Activated T-cell treated with anti-CD3 and anti-CD28 coated beads, Interleukin-2, amount 50 U/mL, for 1 hour (primary cell): ENCODE measurements at places on chromosomes 12 and 14.

GRCh38 chr12:42143452-42144157 lies 1.1 kb downstream of the GXYLT1 start:
- DNase-seq = no peak

DNA sequence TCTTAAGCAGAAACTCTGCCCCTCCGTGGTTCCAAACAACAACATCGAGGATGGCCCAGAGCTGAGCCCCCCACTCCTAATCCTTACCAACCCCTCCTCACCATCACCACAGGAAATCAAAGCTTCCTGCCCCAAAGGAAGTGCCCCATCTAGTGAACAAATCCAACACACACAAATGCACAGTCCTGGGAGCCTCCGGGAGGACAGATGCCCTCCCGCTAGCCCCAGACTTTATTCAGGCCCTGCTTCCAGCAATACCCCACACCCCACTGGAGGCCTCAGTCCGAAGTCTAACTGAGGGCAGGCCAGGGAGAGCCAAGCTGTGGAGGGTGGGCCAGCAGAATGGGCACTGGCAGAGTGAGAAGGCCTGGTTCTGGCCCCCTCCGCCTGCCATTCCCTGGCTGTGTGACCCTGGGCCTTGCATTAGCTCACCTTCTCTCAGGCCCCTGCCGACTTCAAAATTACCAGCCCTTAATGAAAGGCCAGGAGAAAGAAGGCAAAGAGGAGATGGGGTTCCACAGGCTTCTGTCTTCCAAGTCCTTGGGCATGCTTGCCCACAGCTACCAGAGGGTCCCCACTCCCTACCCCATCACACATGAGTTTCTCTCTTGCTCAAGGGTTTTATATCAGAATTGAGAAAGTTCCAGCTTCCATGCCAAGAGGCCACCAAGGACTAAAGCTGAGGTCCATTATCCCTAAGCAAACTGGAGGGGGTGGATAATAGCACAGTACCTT lies 2.3 kb downstream of the HDAC7 start:
- no peak for DNase-seq

DNA sequence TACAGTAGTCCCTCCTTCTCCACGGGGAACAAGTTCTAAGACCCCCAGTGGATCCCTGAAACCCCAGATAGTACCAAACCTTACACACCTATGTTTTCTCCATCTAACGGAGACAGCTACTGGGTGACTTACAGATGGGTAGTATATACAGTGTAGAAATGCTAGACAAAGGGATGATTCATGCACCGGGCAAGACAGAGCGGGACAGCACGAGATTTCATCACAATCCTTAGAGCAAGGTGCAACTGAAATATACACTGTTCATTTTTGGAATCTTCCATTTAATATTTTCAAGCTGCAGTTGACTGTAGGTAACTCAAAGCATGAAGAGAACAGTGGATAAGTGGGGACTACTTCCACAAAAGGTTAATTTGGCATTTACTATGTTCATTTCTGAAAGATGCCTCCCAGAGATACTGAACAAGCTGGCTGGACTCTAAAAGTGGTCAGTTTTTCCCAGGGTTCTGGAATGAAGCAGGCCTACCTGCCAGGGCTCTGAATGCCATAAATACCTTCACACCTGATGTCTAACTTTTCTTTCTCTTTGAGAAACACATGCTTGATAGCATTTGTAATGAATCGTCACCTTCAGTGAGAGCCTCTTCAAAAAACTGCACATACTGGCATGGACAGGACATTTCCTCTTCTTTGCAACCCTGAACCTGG lies 127.7 kb upstream of the FOXN3 start:
- DNase-seq = no peak

- no peak for DNase-seq
These were observed 1.3 kb downstream of the KRT78 start for GRCh38 chr12:52847335-52848102.

DNA sequence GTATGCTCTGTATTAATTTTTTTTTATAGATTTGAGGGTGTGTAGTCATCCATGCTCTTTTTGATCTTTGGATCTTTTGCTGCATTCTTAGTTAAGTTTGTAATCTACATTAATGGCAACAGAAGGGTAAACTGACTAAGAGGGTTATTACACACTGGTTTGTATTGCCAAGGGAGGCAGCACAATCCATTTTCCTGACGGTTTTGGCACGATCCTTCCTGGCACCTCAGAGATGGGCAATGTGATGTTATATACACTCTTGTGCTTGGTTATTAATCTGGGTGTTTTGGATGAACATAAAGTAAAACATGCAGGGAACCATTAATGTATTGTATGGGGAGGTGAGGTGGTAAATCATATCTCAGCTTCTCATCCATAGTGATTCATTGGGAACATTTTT lies 98.8 kb upstream of the SLC38A2 start:
- no peak for DNase-seq

GRCh38 chr14:104107611-104108569 lies 22.4 kb downstream of the ASPG start:
- no peak for DNase-seq

- no peak for DNase-seq
These were observed 65.1 kb downstream of the SIX6 start for GRCh38 chr14:60573943-60574495.

GRCh38 chr12:104952816-104953215 lies 5.3 kb downstream of the SLC41A2 start:
- DNase-seq = no peak

- no peak for DNase-seq
These were observed 49.7 kb downstream of the CKB start for GRCh38 chr14:103472939-103473338.

DNA sequence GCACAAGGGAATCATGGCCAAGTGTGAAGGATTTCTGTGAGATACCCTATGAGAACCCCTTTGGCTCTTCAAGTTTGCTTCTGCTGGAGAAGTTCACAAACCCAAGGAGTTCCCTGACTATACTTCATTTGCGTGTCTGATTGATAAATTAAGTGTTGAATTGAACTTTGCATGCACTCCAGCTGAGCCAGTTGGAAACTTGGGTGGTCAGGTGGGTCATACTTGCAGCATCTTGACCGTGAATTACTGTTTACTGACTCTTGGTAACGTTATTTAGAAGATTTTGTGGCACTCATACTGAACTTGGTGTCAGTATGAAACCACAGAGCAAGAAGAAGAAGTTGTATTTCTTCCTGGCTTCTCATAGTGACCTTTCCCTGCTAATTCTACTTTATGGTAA lies 77.5 kb downstream of the TGFB3 start:
- DNase-seq = no peak

- DNase-seq = no peak
These were observed 27.2 kb downstream of the ELK3 start for GRCh38 chr12:96221391-96221790.

DNA sequence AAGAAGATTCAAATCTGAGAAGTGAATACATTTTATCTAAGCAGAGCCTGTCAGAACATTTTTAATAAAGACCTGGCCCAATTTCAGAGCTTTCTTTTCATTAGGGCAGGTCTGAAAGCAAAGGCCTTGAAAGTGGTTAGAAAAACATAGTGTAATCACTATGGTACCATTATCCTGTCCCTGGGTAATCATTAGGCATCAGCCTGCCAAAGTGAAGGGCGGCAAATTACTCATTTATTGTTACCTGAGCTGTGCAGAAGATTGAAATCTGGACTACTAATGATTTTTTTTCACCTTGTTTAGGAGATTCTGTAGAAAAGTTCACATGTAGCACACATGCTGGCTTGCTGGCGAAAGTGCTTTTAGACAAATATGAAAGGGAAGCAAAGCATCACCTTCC lies 92.6 kb upstream of the PRKD1 start:
- no peak for DNase-seq

GRCh38 chr12:89212339-89212771 lies 139.9 kb downstream of the DUSP6 start:
- DNase-seq = no peak

GRCh38 chr12:87939182-87939581 lies 90.0 kb downstream of the C12orf50 start:
- no peak for DNase-seq

GRCh38 chr12:131230340-131231031 lies 276.8 kb downstream of the ADGRD1 start:
- DNase-seq = no peak

DNA sequence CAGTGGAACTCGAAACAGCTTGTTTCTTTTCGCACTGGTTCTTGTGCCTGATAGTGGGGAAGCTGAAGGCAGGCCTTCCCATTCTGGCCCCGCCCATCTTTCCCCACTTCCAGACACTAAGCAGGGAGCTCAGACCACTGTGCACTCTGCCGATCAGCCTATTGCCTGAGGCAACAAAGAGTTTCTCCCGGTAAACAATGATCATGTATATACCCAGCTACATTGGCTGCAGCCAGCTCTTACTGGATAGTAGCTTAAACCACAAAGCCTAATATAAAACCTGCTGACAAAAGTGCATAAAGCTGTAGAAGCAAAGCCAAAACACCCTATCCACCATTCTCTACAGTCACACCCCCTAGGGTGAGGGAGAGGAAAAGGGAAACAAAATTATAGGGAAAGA lies 24.7 kb upstream of the GLIPR1 start:
- no peak for DNase-seq

- DNase-seq = no peak
These were observed 6.0 kb upstream of the TEX52 start for GRCh38 chr12:2862876-2863275.

DNA sequence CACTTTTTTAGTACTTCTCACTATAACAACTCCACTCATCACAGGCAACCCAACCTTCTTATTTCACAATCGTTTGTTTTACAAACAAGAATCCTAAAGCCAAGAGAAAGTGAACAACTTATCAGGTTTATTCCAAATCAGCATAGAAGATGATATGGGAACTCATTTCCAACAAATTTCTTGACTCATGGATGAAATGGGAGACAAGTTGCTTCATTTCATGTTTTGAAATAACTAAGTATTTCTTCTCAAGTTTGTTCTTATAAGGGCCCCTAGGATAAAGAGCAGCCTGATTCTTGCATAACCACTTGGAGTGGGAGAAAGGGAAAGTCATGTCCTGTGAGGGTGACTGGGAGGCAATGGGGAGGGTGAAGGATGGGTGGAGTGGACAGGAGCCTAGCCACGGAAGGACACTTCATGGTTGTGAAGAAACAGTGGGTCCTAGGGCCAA lies 168.3 kb downstream of the DUSP6 start:
- DNase-seq = no peak

- DNase-seq = peak; percentile 67
These were observed 108.7 kb upstream of the CCND2 start for GRCh38 chr12:4164559-4165558.

DNA sequence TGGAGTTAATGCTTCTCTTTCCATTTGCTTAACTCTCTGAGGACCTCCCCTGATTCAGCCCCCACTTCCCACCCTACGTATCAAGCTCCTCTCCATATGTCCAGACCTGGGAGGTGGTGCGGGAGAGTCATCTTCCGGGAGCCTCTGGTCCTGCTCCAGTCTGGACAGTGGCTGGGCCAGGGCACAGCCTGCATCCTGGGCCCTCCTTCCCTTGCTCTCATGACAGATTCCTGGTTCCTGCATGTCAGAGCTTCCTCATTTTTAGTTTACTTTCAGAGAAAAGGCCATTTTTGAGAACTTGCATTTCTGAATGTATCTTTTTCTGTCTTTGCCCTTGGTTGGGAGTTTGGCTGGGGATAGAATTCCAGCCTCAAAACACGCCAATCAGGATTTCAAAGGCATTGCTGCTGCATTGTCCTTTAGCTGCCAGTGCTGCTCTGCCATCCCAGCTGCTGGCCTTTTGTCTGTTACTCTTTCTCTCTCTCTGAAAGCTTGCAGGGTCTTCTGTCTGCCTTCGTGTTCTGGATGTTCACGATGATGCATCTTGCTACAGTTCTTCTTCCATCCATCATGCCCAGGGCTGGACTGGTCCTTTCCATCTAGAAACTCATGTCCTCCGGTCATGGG lies 54.7 kb downstream of the SLC6A12 start:
- DNase-seq = no peak

DNA sequence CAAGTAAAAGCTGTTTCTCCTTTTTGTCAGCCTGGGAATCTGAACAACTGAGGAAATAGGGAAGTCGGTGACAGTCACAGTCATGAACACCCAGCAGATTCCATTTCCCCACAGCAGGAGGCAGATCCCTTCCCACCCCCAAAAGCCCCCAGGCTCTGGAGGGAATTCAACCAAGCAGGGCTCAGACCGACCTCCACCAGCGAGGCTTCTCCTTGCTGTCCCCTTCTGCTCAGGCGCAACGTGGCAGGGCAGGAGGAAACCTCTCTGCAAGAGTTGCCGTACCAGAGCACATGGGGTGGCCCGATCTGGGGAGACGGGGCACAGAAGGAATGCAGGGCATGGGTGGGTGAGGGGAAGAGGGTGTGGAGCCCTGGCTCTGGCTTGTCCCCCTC lies 319 bp downstream of the GALNT6 start:
- no peak for DNase-seq

- DNase-seq = no peak
These were observed 477.7 kb upstream of the SYT1 start for GRCh38 chr12:78386871-78387270.

DNA sequence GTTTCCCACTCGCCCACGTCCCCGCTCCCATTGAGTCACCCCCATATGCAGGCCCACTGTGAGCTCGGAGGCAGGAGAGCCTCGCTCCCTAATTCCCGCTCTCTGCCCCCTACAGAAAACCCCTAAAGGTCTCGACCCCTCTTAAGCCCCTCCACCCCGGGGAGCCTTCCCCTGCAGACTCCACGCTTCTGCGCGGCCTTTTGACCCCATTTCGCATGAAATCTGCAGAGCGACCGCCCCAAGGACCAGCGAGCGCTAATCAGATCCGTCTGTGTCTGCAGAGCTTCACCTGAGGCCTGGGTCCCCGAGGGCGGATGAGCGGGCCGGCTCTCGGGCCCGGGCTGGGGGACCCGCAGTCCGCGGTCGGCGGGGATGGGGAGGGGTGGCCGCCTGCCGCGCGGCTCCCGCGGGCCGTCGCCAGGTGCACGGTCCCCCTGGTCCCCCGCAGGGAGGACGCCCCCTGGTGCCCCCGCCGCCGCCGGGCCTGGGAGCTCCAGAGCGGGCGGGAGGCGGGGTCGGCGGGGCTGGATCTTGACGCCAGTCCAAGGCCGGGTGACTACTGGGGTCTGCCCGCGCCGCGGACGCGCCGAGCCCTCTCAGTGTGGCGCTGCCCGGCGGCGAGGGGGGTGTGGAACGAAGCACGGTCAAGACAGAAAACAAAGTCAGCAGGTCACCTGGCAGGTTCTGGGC lies 10.1 kb downstream of the BMP4 start:
- no peak for DNase-seq

GRCh38 chr12:91937009-91937408 lies 208.6 kb downstream of the BTG1 start:
- no peak for DNase-seq

DNA sequence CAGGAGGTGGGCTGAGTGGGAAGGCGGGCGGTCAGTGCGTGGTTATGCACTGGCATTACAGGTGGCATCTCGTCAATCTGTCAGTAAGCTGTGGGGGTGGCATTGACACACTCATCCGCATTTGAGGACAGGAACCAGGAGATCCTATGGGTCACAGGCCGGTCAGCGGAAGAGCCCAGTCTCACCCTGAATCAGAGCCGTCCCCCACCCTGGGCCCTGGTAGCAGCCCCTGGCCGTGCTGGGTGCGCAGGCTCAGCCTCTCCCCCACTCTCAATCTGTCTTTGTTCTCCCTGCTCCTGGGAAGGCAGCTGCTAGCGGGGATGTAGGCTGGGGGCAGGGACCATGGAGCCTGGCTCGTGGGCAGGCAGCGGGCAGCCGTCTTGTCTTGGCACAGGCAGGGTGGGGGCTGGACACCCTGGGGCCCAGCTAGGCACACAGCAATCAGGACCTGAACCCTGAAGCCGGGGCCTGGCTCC lies 5.1 kb downstream of the INF2 start:
- DNase-seq = no peak

GRCh38 chr12:2696136-2696535 lies 98.6 kb upstream of the FKBP4 start:
- no peak for DNase-seq

GRCh38 chr12:108442067-108442466 lies 73.0 kb upstream of the FICD start:
- DNase-seq = no peak
